ENCODE measurements at places on chromosomes 3 and 15.

- no peak for DNase-seq
Observed at GRCh38 chr3:148582126-148582525, 115.6 kb upstream of the AGTR1 start.

GRCh38 chr15:26069231-26069641 lies 206.1 kb upstream of the ATP10A start:
- DNase-seq = no peak

DNA sequence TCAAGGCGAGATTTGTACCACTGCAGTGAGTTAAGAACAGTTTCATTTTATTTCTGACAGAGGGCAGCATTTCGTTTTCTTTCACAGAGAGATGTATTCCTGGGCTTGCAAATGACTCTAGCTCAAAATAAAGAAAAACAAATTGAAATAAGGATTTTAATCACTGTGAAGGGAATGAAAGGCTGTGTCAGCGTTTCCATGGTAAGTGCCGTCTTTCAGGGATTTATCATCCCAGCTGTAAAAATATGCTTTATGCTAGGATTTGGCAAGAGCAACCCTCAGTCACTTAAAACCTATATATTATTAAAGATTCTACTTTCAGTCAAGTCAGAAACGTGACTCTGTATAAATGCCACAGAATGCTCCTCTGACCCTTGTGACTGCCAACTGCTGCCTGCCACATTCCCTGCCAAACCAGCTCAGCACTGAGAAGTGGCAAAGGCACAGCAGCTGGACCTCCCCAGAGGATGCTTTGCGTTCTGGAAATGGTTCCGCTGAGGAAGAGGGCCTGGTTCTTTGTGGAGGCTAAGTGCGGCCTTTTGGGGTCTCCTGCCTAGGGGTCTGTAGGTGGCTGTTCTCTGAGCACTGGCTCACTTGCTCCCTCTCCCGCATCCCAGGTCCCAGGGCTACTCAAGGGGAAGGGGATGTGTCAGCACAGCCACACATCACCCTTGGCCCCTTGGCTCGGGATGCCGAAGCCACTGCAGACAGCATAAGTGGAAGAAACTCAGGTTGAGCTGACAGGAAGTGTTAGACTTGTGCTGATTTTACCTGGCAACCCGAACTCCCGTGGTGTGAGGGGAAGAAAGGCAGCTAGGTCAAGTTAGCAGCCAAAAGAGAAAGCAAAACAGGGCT lies 56.6 kb upstream of the POMGNT2 start:
- DNase-seq = no peak

DNA sequence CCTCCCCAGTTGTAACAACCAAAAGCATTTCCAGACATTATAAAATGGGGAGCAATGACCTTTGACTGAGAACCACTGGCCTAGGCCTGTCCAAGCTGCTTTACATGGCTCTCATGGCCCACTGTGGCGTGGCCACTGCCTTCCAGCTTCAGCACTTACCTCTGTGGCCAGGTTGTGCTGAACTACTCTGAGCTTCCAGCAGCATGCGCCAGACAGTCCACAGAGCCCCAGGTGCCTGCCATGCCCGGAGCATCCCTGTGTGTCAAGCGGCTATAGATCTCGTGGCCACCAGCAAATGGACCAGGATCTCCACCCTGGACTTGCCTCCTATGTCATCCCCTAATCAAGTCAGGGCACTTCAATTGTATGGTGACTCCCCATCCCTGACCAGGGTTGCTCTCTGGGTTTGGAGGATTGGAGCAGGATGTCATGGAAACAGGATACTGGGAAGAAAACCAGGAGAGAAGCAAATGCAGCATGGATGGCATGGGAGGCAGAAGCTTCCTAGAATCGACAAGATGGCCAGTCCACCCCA lies 199.7 kb downstream of the UACA start:
- DNase-seq = no peak

GRCh38 chr3:43316783-43317460 lies 30.6 kb downstream of the SNRK start:
- no peak for DNase-seq

DNA sequence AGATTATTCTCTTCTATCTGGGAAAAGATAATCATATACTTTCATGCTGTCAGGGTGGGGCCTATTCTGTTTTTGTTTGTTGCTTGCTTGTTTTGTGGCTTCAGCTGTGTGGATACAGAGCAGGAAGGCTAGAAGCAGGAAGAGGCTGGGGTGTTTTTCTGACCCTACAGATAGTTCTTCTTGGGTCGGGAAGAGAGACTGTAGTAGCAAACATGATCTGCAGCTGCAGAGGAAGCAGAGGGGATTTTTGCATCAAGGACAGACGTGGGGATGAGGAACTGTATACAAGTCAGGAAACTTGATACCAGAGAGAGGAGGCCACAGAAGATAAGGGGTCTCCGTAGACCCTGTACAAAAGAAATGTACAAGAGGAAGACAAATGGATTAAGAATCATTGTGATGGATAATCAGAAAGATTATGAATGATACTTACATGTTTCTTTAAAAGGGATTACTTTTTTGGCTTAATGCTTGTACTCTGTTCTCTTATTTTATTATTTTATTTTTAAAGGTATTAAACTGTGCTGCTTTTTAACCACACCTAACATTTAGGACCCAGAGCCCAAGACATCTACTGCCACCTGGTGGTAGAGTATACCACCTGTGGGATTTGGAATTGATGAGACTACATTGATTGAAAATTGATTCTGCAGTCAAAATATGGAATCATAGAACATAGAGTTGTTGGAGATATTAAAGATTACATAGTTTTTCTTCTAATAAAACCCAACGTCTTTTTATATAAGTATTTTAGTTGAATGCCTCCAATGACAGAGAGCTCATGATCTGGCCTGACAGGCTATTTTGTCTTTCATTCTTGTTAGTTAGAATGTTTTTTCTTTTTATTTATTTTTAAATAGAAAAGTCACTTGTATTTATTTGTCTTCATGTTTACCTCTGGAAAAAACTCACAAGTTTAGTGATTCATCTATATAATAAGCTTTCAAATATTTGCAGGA lies 87.3 kb upstream of the ROPN1 start:
- DNase-seq = peak; percentile 16

GRCh38 chr15:48963524-48964113 lies at the start of gene SHC4:
TSS of gene SHC4 (minus strand) at chr15:48963919. CDS start at chr15:48963015, 904 bp downstream.
- peak; percentile 25 for DNase-seq

DNA sequence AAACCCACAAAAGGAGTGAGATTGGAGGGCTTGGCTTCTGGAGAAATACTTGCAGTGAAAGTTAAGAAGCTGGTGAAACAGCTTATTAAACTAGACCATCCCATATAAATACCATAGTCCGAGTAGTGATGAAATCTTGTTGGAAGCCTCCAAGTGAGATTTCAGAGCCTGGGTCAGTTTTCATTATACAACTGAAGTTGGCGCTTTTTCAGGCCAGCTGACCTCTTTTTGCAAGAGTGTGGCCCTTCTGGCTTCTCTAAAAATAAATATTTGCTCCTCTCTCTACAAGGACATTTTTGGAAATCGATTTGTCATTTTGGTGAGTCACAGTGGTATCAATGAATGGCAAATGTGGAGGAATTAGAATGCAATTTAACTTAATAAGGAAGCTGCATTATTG lies 51.2 kb upstream of the THRB start:
- no peak for DNase-seq

DNA sequence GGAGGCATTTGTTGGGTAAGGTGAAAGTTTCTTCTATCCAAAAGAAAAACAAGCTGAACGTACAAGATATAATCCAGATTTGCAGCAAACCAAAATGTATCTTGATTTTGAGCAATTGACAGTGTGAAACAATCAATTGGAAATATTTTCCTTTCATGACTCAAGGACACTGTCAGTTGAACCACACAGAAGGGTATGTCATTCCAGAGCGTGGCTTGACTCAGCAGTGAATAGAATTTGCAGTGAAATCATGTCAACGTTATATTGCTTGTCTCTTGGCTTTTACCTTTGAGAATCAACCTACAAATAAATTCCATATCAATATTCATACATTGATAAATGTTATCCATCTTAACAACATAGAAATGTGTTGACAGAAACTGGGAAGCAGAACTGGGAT lies 78.2 kb downstream of the TM2D3 start:
- no peak for DNase-seq

- DNase-seq = no peak
Observed at GRCh38 chr3:81451611-81452010, 309.8 kb downstream of the GBE1 start.

DNA sequence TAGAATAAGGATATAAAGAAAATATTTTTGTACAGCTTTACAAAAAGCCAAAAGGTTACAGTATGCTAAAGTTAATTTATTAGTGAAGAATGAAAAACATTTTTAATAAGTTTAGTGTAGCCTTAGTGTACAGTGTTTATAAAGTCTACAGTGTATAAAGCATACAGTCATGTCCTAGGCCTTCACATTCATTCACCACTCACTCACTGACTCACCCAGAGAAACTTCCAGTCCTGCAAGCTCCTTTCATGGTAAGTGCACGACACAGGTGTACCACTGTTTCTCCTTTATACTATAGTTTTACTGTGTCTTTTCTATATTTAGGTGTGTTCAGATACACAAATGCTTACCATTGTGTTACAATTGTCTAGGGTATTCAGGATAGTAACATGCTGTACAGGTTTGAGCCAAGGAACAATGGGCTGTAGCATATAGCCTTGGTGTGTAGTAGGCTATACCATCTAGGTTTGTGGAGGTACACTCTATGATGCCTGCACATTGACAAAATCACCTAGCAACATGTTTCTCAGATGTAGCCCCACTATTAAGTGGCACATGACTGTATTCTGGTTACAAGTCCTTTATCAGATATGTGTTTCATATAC lies 197.1 kb upstream of the KBTBD8 start:
- DNase-seq = no peak

DNA sequence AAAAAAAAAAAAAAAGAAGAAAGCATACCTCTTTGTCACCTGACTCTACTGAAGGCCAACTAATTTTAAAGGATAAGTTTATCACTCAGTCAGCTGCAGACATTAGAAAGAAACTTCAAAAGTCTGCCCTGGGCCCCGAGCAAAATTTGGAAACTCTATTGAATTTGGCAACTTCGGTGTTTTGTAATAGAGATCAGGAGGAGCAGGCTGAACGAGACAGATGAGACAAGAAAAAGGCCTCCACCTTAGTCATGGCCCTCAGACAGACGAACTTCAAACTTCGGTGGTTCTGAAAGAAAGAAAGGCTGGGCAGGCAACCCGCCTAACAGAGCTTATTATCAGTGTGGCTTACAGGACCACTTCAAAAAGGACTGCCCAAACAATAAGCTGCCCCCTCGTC lies 18.5 kb downstream of the GLDN start:
- no peak for DNase-seq

DNA sequence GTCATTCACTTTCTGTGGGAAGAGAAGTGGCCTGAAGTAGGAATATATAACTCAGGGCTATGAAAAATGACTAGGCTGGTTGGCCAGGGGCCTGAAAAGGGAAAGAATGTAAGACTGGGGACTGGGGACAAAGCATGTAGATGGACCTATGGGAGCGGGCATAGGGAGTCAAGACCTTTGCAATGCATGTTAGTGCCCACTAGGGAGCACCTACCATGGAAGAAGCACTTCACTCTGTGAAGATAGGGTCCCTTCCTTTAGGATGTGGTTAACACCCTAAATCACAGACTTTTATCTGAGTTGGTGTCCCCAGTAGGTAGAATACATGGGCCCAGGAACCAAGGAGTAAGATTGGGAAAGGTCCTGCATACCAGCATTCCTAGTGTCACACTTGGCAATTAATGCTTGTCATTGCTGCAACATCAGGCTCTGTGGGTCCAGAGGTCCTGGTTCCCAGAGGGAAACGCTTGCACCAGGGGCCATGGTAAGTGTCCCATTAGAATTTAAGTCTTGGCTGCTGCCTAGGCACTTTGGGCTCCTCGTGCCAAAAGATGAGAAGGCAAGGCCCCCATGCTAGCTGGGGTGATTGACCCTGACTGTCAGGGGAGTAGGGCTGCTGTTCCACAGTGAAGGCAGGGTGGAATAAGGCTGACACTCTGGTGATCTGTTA lies 79.6 kb downstream of the CRYGS start:
- DNase-seq = no peak

DNA sequence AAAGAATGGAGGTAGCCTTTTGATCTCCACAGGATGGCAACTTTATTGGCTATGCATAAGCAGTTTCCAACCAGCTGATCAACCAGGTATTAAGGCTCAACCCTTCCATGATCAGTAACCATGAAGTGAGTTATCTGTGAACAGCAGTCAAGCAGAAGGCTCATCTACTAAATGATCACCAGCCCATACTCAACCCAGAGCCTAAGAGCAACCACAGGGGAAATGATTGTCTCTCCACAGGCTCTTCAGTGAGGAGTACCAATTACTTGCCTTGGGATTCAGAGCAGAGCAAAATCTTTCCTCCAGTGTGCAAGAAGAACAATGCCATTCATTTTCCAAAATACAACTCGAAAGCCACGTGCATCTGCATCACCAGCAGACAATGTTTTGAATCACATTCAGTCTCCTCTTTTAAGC lies 754.8 kb downstream of the ROBO1 start:
- DNase-seq = no peak

DNA sequence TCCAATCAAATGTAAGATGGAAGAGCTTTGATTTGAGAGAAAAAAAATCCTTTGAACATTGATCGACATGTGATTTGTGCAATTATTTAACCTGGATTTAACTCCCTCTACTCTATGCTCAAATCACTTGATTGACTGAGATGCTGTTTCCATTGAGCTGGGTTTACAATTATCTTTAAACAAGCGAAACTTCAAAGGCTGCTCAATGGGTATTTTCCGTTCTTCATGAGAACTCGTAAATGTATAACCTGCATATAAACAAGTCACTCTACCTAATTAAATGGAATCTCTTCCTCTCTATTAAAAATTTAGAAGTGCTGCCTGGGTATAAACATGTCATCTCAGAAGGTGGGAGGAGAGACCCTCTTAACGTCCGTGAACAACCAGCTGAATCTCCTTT lies 71.9 kb downstream of the ANXA2 start:
- no peak for DNase-seq

GRCh38 chr3:75906555-75907112 lies 121.3 kb upstream of the ZNF717 start:
- no peak for DNase-seq

Data from H54 (cell line).